ENCODE measurements at places on chromosomes 1 and 21.

DNA sequence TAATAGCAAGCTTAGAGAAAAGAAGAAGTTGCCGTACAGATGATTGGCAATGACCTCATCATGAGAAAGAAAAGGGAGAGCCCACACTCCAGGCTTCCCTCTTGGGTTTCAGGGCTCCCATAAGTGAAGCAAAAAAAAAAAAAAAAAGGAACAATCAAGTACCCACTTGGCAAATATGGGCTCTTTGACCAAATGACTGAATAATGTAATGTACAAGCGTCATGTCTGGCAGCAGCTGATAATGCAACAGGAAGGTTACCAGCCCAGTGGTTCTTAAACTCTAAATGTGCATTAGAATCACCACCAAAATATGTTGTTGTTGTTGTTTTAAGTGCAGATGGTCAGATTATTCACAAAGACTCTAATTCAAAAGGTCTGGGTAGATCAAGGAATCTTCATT, 13.5 kb downstream of the TNFSF4 start:
- DNase-seq, result peak; percentile 24

DNA sequence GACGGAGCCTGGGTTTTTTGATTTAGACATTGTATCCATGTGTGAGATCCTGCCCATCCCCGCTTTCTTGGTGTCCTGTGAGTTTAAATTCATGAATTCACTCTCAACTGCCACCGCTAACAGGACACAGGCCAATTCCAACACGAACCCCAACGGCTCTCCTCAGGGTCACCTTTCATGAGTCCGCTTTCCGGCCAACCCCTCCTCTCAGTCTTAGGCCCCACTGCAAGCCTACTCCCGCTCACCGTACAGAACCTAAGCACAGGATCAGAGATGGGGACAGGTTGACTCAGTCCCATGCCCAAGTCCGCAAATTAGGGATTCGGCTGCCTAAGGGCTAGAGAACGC, 238 bp upstream of the SCP2 start:
- no peak for DNase-seq

GRCh38 chr1:64891448-64891825, 74.9 kb downstream of the JAK1 start:
- no peak for DNase-seq

- DNase-seq, result no peak
Observed at GRCh38 chr1:31398246-31398645, 14.8 kb upstream of the SERINC2 start.

- DNase-seq, result no peak
Observed at GRCh38 chr1:25916460-25916859, 10.2 kb upstream of the STMN1 start.
